ENCODE measurements at places on chromosomes 7 and 10.

DNA sequence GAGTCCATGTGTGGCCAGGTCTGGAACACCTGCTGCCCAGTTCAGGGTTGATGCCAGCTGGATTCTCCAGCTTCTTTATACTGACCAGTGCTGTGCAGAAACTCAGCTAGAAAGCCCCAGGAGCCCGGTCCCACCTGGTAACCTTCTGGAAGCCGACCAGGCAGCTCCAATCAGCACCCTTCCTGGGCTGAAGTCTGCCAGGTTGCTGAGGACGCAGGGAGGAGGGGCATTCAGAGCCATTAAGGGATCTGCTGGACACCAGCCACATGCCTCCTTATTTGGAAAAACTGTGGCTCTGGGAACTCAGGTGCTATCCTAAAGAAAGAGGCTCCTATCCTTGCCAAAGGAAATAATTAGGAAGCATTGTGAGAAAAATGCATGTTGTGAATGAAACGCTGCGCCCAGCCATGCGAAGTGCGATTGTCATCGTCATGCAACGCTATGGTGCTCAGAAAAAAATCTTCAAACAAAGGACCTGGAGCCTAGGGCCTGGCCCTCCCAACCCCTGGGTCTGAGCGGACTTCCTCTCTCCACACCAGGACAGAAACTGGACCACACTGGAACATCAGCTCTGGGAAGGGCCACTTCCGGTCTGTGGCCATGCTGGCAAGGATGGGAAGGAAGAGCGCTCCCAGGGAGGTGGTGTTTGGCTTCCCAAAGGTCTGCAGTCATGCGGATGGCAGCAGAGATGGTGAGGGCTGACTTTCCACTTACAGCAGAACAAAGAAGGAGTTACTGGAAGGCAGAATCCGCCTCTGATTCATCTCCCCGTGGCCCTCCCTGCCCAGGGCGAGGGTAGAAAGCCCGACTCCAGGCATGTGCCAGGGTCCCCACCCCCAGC lies 90.1 kb downstream of the FAM53B start:
- no peak for DNase-seq

- DNase-seq: peak; percentile 67
Measured at GRCh38 chr10:76035206-76036110, 604.0 kb downstream of the LRMDA start.

- DNase-seq: no peak
Measured at GRCh38 chr10:9296190-9296589, 1241.7 kb downstream of the GATA3 start.

DNA sequence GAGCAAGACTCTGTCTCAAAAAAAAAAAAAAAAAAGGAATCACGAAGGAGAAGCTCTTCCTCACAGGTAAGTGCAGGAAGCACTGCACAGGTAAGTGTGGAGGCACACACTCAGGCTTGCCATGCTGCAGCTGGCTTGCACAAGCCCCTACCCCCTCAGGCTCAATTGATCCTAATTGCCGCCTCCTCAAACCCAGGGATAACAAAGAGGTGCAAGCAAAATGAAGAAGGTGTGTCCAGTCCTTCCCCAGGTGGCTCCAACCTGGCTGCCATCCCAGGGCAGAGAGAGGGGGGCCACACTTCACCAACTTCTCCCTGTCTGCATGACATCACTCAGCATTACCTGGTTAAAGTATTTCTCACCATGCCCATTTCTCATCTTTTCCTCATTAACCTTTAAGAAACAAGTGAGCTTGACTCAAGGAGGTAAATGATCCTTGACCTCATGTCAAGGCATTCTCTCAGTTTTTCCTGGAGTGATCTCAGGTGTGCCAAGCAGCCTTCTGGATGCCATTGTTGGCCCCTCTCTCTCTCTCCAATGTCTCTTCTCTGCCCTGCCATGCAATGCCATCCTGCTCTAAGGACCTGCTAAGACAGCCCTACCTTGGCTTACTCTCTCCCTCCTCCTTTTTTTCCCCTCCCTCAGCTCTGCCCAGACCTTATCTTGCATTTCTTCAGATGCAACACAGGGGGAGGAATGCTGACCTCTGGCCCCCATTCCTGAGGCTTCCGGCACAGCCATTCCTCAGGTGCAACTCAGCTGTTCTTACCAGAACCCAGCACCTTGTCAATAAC lies 13.0 kb upstream of the TRPV6 start:
- no peak for DNase-seq

- no peak for DNase-seq
Measured at GRCh38 chr7:42574685-42575084, 337.2 kb downstream of the C7orf25 start.

DNA sequence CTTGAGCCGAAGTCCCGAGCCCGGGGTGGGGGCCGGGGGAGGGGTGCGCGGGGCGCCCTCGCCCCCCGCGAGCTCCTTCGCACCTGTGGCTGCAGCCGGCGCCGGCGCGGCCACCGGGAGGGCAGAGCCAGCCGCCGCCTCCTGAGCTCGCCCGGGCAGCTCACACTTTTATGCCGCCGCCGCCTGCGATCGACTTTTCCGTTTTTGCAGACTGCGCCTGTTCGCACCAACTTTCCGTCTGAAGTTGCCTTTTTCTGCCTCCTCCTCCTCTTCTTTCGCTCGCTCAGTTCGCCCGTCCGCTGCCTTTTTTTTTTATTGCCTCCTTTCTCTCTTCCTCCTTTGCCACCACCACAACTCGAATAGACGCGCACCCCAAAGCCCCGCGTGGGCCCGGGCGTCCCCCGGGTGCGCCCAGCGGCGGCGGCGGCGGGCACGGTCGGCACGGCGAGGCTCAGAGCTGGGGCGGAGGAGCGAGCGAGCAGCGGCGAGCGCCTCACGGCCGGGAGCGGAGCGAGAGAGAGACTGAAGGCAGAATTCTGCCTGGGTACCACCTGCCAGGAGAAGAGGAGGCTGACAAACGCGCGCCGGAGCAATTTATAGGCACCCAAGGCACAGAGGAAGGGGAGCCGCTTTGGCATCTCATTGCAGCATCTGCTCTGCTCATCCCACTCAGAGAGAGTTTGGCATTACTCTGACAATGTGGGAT lies at the start of gene C1QL3:
TSS of gene C1QL3 (minus strand) at position 569 of the 706 bp plus-strand sequence. CDS start 814 bp downstream, outside the sequence.
- no peak for DNase-seq

DNA sequence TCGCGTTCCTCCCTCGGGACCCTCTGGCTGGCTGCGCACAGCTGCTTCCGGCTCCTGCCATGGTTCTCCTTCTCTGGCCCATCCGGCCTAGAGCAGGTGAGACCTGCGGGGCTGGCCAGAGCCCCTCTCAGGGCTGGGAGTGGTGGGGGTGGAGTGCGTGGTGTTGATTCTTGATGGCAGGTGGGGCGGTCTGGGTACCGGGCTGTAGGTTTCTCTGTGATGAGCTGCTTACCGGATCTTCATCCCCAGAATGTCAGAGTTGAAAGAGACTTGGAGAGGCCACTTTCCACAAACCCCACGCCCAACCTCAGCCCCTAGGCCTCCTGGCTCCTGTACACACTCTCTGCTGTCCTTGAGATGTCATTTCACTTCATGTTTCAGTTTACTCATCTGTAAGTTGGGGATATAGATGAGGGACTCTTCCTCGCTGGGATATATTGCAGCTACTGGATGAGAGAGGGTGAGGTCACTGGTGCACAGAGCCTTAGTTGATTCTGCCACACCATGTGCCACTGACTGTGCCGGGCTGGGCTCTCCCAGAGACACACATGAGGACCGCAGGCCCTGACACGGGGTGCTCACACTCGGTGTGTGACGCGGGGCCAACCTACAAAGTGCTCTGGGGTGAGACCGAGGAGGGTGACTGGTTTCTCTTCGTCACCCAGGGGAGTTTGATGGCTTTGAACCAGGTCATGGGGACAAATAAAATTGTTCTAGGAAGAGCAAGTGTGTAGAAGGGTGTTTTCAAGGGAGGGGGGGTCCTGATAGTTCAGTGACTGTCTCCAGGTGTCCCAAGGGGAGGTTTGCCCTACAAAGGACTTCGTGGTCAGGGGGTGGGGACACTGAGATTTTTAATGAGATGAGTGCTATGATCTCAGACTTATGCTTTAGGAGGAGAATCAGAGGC lies 29.5 kb downstream of the ZNF775 start:
- DNase-seq: no peak

GRCh38 chr10:106609470-106610266 lies 554.8 kb downstream of the SORCS1 start:
- DNase-seq: no peak

DNA sequence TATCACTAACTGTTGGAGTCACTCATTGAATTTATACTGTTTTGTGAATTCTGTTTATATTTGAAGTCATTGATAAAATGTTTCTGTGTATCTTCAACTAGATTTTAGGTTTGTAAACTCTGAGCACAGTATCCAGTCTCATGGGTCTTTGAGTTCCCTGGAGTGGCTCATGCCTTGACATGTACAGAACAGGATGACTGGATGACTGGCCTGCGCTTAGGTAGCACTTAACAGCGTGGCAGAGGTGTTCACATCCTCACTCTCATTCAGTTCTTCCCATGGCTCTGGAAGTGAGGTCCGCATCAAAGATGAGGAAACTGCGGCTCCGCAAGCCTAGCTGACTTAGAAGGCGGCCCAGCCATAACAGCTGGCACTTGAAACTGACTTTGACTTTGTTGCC lies 576.9 kb downstream of the SUGCT start:
- no peak for DNase-seq

GRCh38 chr10:95363303-95363912 lies 72.6 kb upstream of the PDLIM1 start:
- peak; percentile 40 for DNase-seq

DNA sequence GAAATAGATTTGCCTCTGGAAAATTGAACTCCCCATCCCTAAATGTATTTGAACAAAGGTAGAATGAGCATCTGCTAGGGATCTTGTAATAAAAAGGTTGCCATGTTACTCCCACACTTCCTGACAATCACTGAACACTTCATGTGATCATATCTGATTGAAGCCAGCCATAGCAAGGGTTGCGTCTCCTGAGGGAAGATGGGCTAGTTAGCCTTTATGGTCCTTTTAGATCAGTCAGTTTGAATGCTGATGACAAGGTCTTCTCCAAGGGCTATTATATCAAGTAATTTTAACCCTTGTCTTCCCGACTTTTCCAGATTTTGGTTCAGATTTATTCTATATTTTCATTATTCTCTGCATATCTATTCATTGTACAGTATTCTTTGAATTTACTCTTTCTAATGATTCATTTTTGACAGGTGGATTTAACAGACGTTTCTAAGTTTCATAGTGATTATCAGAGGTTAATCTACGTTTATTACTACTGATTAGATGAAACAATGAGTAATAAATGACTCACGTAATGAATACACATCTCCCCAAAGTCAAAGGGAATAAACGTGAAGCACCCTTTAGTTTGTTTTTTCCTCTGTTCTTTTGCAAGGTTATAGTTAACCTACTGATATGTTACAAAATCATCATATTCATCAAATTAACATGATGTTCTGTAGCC lies 28.1 kb downstream of the CSGALNACT2 start:
- no peak for DNase-seq

All from spinal cord (tissue), 10 donors.